ENCODE measurements at places on chromosomes 2 and 18. TPM values are rescaled to one million over a fixed set of nuclear protein-coding genes. Genes with fewer than 3 reads are reported as not detected.

The FKBP7 gene
- total RNA-seq: 21.0 TPM

The PSMD14 gene
- 46.4 TPM for total RNA-seq

DNA sequence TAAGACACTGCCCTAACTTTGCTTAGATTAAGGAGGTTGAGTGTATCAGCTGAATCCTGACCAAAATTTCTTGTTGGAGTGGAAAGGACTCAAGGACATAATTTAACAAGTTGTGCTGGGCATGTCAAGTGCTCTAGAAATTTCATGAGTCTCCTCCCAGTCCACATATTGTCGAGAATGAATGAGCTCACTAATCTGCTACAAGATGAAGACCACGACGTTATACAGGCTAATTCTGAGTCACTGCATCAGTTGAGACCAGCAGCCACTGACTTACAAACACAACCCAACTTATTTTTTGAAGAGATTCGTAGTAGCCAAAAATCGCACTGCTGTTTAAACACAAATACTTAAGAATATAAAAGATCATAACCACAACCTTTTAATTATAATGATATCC is 28.7 kb upstream of the SLC8A1 start:
- no peak for DNase-seq
- H3K4me3 ChIP-seq: no peak overlapping the region
- H3K27me3 ChIP-seq: no peaks in the 10 kb centered on the region

- H3K4me1 ChIP-seq: no peaks in the 10 kb centered on the region
- H3K27ac ChIP-seq: no peak overlapping the region
- H3K4me3 ChIP-seq: no peak overlapping the region
- H3K27me3 ChIP-seq: no peaks in the 10 kb centered on the region
- H3K36me3 ChIP-seq: no peaks in the 10 kb centered on the region
Measured at GRCh38 chr2:180690611-180691010, 289.8 kb upstream of the UBE2E3 start.

Data from sigmoid colon (tissue), 7 donors.